ENCODE measurements at places on chromosomes 2 and 18.

GRCh38 chr2:63676135-63676534 lies 87.4 kb downstream of the MDH1 start:
- DNase-seq, result no peak

DNA sequence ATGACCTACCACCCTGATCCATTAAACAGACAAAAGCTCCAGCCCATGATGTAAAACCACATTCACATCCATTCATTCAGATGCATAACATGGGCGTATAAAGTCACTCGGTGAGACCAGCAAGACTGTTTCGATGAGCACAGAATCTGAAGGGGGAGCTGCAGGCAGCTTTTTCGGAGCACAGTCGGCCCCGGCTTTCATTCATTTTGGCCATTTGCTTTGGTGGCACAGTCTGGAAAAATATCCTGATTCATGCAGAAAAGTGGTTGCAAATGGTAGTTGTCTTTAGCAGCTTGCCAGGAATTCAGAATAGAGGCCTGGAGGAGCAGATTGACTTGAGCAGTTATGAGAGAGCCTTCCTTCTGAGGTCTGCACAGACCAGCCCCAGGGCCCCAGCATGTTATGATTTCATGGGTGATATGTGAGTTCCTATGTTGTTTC lies 11.2 kb downstream of the ARID5A start:
- no peak for DNase-seq

DNA sequence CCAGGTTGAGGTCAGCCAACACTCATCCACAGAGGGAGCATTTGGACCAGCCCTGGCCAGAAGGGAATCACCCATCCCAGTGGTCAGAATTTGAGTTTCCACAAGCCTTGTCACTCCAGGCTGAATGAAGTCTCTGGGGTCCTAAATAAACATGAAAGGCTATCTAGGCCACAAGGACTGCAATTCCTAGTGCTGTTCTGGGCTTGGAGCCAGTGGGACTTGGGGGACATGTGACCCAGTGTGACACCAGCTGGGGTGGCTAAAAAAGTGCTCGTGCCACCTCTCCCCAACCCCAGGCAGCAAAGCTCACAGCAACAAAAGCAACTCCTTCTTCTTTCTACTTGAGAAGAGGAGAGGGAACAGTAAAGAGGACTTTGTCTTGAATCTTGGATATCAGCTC lies 91.7 kb downstream of the MDH1 start:
- no peak for DNase-seq

DNA sequence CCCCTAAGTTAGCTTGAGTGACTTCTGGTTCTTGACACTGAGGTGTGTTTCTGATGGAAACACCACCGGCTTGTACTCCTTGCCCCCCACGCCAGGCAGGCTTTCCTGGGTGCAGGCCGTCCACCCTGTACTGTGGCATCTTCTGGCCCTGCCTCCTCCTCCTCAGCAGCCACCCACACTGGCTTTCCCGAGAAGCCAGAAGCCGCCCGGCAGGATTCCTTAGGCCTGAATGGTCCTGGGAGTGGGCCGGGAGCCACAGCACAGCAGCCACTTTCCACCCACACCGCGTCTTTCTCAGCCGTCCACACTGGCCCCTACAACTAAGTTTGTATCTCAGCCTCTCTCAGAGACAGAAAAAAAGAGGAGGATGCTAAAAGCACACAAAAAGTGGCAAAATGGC lies 2.1 kb upstream of the HSBP1L1 start:
- DNase-seq, result no peak

GRCh38 chr2:26191316-26192159 lies 18.6 kb downstream of the GAREM2 start:
- DNase-seq, result no peak

DNA sequence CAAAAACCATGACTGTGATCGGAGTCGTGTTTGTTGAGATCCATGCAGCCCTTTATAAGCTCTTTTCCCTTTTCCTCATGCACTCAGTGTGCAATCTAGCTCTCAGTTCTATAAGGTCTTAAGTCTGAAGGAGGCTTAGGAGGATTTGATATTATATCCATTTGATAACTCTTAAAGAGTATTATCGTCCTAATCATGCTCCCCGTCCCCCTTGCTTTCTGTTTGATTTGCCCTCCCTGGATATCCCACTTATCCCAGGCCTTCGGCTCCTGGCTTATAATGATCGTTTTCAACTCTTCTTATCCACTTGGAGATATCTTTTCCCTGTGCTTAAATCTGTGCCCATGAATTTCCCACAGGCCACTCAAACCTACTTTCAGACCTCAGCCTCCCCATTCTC lies 1917.7 kb upstream of the PIK3C3 start:
- DNase-seq, result no peak

DNA sequence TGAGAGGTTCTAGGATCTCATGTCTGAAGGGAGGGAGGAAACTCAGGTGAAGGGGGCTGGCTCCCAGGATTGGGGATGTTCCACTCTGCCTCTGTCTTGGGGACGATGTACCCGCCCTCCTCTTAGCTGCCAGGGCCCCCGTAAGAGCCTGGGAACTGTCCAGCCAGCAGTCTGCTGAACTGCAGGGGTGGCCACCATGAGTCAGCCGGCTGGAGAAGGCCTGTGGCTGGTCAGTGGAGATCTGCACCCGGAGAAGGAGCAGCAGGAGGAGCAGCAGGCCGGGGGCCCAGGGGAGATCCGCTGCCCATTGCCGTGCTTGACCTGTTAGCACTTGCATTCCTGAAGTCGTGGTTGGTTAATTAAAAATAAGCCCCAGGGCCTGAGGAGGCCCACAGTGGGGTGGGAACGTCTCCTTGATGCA lies 180.3 kb downstream of the TFCP2L1 start:
- no peak for DNase-seq

DNA sequence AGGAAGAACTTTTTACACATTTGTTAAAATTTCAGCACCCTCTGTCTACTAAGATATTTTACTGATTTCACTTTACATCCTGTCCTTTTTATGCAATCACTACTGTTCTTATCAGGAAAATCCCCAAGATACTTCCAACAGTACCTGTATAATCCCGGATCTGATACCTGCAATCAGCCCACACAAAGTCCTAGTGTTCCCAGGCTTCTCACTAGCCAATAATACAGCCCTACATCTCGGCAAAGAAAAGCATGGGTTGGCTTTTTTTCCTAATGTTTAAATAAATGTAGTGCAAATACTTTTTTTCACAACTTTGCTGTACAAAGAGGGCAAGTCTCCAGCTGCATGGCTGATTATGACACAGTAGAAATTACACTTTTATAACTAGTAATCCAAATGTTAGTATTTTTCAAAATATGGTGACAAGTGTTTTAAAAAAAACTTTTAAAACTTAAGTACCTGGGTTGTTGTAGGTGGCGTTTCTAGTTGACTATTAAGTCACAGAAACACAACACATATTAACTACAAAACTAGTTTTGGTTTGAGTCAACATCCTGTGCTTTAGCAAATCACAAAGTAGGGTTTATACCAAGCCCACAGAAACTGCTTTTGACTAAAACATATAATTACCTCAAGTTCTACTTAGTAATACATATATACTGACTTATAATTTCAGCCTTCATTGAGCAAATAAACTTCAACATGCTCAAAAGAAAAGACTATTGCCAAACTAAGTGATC lies 19.5 kb downstream of the CNOT11 start:
- DNase-seq, result no peak

- no peak for DNase-seq
Observed at GRCh38 chr18:23307567-23308295, 145.4 kb upstream of the RIOK3 start.

DNA sequence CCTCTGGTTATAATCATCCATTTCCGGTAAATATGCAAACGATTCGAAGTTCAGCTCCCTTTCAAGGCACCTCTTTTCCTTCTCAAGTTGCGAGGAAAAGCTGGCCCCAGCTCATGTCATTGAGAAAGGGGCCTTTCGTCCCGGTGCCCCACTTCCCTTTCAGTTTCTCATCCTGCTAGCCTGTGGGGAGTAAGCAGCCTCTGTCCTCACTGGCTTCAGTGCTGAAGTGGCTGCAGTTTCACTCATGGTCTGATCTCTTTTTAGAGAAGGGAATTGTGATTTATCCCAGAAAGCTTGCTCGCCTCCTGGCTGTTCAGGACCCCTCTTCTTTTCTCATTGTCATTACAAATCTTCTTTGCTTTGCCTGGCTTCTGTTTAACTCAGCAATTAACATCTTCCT lies 207.5 kb downstream of the NR4A2 start:
- DNase-seq, result no peak

GRCh38 chr2:50116096-50117010 lies 915.6 kb downstream of the NRXN1 start:
- DNase-seq, result no peak

DNA sequence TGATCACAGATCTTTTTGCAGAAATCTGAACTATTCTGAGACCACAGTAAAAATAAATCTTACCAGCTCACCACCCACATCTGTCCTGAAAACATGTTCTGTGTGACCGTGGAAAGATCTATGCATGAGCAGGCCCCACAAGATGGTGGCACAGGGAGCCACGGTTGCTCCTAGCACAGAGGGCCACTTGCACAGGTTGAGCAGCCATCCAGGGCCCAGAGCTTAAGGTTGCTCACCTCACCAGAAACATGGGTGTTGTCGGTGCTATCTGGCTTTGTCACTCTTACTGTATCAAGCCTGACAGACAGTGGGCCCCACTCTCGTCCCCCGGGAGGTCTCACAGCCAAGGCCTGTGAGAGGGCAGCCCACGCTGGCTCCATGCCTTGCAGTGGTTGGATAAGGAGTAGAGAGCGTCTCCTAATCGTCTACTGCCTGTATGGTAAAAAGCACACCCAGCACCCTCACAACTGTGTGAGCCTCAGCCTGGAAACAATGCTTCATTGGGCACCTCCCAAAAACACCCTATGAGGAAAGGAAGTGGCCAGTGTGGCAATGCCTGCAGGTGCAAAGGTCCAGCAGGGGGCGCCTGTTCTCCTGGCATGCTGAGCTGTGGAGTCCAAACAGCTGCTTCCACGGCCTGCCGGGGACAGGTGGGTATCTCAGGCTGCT lies 19.6 kb downstream of the TUBB6 start:
- DNase-seq, result peak; percentile 32
